ENCODE measurements at places on chromosomes 5 and 9.

DNA sequence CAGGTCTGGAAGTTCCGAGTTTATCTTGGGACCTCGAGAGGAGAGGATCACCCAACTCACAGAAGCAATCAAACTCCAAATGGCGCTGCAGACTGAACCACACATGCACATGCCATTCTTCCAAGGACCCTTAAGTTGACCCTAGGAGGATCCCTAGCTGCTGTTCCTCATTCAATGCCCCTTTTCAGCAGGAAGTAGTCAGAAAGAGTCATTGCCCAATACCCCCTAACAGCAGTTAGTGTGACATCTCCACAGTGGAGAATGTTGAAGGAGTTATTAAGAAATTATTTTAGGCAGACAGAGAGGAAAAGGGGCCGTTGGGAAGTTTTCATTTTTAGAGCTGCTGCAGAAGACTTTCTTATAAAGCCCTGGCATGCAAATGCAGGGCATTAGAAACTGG lies 229.9 kb upstream of the DAB2 start:
- no peak for DNase-seq

- DNase-seq: no peak
These were observed 19.0 kb downstream of the STOM start for GRCh38 chr9:121350993-121351561.

DNA sequence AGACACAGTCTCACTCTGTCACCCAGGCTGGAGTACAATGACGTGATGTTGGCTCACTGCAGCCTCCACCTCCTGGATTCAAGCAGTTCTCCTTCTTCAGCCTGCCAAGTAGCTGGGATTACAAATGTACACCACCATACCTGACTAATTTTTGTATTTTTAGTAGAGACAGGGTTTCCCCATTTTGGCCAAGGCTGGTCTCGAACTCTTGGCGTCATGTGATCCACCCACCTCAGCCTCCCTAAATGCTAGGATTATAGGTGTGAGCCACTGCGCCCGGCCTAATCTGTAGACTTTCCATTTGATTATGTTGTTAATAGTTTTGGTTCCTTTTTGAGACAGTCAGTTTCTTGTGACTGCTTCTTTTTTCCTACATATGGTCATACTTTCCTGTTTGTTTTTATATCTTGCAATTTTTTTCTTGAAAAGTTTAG lies 31.0 kb downstream of the MTREX start:
- peak; percentile 71 for DNase-seq

GRCh38 chr5:60521376-60522291 lies 178.3 kb downstream of the DEPDC1B start:
- DNase-seq: no peak

GRCh38 chr5:179128976-179129375 lies 68.8 kb downstream of the ZNF354C start:
- DNase-seq: no peak

DNA sequence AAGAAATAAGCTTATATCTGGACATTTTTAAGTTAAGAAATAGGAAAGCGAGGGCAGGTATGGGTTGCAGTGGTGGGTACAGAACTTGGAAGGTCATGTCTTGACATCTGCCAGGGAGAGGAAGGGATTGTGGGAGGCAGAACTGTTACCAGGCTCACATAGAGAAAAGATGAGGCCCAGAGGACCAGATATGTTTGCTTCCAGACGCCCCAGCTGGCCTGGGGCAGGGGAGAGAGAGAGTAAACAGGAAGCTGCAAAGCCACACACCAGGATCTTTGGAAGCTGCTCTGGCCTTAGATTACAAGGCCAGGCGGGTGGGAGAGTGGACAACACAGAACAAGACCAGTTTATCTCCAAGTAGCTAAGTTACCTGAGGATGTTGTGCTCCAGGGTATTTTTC lies 71.2 kb downstream of the MARCHF11 start:
- DNase-seq: no peak

- no peak for DNase-seq
These were observed 583.8 kb downstream of the BRINP1 start for GRCh38 chr9:118785456-118785855.

DNA sequence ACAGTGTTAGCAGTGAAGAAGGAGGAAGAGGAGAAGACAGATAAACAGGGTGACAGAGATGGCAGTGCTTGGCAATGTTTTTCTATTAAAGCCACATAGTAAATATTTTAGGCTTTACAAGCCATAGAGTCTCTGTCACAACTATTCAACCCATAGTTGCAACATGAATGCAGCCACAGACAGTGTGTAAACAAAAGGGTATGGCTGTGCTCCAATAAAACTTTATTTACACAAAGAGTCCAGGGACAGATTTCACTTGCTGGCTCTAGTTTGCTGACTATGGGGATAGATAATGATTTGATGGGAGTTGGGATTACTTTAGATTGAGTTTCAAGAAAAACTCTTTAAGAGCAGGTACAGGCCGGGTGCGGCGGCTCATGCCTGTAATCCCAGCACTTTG lies 224.8 kb upstream of the SEMA6A start:
- DNase-seq: no peak

- no peak for DNase-seq
These were observed 2.5 kb upstream of the ZNF608 start for GRCh38 chr5:124748687-124749594.

DNA sequence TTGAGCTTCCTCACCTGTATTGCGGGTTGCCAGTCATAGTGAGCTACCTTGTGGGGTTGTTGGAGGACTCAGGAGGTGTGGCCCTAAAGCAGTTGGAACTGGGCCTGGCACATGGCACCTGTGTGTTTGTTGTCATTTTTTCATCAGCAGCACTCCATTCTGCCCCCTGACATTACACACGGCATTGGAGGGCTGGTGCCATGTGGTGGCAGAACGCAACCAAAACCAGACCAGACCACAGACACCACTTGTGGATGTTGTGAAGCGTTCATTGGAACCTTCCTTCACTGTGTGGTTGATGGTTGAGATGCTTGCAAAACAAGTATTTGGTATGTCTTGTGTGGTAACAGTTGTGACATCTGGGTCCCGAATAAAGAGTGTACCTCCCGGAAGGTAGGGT lies 113.2 kb upstream of the ERCC6L2 start:
- DNase-seq: no peak

DNA sequence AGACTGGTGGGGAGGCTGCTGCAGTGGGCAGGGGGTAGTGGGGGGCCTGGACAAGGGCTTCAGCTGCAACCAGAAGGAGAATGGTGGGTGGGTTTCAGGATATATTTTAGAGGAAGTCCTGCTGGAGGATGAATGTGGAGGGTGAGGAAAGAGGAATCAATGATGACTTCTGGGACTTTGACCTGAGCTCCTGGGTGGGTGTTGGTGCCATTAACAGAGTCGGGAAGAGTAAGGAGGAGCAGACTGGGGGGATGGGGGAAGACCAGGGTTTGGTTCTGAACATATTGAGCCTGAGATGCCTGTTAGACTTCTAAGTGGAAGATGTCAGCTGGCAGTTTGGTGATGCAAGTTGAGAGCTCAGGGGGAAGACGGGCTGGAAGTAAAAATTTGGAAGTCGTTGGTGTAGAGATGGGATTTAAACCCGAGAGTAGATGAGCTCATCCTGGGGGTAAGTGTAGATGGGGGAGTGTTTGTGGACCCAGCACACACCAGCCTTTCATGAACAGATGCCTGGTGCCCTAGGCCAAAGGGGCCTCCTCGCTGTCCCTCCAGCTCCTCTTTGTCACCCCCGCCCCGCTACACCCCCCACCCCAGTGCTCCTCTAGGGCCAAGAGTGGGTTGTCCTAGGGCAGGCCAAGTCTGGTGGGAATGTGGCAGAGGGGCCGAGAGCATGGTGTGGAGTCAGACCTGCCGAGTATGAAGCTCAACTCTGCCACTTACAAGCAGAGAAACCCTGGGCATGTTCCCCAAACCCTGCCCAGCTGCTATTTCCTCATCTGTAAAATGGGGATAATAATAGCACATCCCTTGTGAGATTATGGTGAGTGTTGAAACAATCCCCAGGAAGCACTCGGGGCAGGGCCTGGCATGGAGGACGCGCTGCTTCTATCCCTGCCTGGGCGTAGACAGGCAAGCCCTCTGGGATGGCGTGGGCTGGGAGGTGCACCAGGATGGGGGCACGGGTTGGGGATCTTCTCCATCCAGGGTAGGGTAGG lies 4.0 kb downstream of the DNM1 start:
- DNase-seq: no peak

- no peak for DNase-seq
These were observed 150.2 kb upstream of the PHYKPL start for GRCh38 chr5:178382754-178383164.

- no peak for DNase-seq
These were observed 12.0 kb downstream of the ADRA1B start for GRCh38 chr5:159928122-159928909.

DNA sequence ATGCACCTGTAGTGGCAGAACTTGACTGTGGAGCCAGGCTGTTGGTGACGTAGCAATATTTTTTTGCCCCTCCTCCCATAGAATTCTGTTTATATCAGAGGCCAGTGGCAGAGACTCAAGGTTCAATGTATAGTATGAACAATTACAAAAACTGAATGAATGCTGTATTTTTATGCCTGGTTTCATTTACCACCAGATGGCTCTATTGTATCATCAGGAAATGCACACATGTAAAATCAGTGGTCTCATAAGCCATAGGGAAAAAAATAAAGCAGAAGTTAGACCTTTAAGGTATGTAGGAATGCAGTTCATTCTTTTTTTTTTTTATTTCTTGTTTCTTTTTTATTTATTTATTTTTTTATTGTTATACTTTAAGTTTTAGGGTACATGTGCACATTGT lies 43.6 kb downstream of the CCDC192 start:
- no peak for DNase-seq

GRCh38 chr5:92665506-92665905 lies 915.5 kb downstream of the NR2F1-AS1 start:
- DNase-seq: no peak

DNA sequence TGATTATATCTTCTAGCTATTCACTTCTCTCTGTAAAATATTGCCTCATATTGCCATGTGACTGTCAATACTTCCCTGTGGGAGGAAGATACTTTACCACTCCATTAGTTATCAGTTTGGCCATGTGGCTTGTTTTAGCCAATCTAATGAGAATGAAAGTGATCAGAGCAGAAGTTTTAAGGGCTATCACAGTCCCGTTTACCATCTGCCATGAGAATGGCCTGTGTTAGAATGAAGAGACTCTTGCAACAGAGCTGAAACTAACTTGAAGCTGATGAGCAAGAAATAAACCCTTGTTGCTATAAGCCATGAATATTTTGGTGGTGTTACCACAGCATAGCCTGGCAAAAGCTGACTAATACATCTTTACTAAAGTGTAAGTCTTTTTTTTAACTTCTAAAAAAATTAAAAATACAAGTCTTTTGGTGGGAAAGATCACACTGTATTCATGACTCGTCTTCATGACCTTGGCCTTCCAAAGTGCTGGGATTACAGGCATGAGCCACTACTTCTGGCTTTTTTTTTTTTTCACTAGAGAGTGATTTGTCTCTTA lies 68.0 kb upstream of the CTNNA1 start:
- no peak for DNase-seq

DNA sequence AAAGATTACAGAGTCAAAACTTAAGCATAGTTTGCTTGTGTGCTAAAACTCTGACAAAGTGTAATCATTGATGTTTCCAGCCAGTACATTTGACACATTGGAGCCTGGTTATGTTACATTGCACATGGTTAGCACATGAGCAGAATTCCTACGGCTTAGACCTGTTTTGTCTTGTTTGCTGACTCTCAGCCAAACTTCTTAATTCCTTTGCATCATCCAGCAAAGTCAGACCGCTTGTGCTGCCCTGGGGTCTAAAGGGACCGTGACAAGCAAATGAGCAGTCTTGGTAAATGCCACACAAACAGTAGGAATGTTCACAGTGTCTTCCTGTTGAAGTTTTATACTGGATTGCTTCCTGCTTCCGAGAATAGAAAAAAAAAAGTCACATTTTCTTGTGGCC lies 72.0 kb upstream of the ENTREP1 start:
- DNase-seq: no peak

- no peak for DNase-seq
These were observed 177.9 kb downstream of the GDNF start for GRCh38 chr5:37661951-37662350.

DNA sequence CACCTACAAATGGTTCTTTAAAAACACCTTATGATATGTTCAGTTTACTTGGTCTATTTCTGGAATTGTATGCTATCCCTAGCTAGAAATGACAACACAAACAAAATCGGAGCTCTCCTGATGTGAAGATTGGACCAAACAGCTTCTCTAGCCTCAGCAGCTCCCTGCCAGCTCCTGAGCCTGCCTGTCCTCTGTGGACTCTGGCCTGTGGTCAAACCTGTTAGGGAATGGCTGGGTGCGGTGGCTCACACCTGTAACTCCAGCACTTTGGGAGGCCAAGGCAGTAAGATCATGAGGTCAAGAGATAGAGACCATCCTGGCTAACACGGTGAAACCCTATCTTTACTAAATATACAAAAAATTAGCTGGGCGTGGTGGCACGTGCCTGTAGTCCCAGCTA lies 195.3 kb downstream of the GAS1 start:
- DNase-seq: no peak

DNA sequence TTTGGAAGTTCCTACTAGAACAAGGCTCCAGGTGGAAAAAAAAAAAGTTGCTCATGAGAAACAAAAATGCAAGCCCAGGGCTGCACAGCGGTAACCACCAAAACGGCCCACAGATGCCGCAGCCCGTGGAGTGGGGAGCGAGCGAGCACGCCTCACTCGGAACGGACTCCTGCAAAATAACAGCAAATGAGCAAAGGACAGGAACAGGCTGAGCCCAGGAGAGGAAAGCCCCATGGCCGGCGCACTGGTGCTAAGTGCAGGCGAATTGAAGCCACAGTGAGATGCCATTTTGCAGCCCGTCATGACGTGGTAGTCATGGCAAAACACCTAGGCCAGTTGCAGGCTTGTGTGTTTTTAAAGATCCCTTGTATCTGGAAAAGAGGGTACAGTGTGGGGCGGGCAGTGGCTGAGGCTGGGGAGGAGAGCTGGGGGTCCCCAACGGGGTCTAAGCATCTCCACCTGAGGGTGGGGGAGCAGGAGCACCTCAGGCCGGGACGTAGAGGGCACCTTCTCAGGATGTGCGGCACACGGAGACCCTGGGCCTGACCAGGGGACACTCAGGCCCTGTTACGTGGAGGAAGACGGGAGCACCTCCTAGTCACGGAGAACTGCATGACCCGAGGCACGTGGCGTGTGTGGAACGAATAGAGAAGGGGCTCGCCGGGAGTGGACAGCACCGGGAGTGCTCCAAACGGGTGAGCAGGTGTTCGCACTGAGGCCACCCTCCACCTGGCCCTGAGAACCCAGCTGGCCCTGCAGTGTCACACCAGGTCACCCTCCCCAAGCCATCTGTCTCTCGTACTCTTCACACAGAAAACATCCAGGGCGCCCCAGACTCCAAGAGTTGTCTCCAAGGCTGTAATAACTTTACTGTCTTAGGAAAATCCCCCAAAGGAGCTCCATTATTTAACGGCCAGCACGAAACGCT lies 10.7 kb downstream of the GRM6 start:
- no peak for DNase-seq

Measured in stimulated activated CD4-positive, alpha-beta T cell treated with anti-CD3 and anti-CD28 coated beads, Interleukin-2, amount 100 ng/mL, for 24 hours (primary cell).